Activated B cell treated with CpG ODN at 0.5 μM for 24 hours (primary cell): ENCODE measurements at places on chromosomes 1 and 21. TPM values are rescaled to one million over a fixed set of nuclear protein-coding genes. Genes with fewer than 3 reads are reported as not detected.

CNIH4 gene
- total RNA-seq: 16.2 and 21.0 TPM in 2 replicates

- no peak overlapping the region for H3K27ac ChIP-seq
- no peaks in the 10 kb centered on the region for H3K27me3 ChIP-seq
- H3K36me3 ChIP-seq: no peaks in the 10 kb centered on the region
- H3K4me3 ChIP-seq: no peak overlapping the region
- peaks cover 13% of the 10 kb centered on the region for H3K4me1 ChIP-seq
These were observed 11.2 kb upstream of the VPS45 start for GRCh38 chr1:150056407-150056806.

DNA sequence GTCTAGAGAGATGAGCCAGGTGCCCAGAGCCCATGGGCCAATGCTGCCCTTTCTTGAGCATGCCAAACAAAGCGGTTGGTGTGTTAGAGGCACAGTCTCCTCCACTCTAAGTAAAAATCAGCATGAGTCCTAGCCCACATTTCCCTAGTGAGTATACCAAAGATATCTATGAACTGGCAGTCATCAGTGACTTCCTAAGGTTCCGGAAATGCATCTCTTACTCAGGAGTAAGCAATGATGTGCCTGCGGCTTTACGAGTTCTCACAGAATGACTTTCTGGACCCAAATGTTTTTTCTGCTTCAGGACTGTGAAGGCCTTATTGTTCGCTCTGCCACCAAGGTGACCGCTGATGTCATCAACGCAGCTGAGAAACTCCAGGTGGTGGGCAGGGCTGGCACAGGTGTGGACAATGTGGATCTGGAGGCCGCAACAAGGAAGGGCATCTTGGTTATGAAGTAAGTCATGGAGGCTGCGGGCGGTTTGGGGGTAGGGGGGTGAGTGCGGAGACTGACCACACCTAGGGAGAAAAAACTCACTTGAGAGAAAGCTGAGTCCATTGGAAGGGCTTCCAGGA is 9.2 kb downstream of the PHGDH start:
- DNase-seq: no peak
- H3K4me1 ChIP-seq: no peaks in the 10 kb centered on the region
- no peaks in the 10 kb centered on the region for H3K27me3 ChIP-seq
- H3K36me3 ChIP-seq: no peaks in the 10 kb centered on the region
- no peak overlapping the region for H3K27ac ChIP-seq

DISC1 gene
- 2.4 TPM in 2 replicates for total RNA-seq

- H3K27ac ChIP-seq: no peak overlapping the region
- DNase-seq: no peak
- H3K36me3 ChIP-seq: no peaks in the 10 kb centered on the region
- no peaks in the 10 kb centered on the region for H3K4me1 ChIP-seq
- H3K4me3 ChIP-seq: no peak overlapping the region
These were observed 252.2 kb downstream of the ZP4 start for GRCh38 chr1:237638555-237638954.

GRCh38 chr1:8333246-8333987 is 15.5 kb downstream of the SLC45A1 start:
- H3K27ac ChIP-seq: no peak overlapping the region
- H3K36me3 ChIP-seq: no peaks in the 10 kb centered on the region
- H3K4me3 ChIP-seq: no peak overlapping the region

PCSK9 gene
- not detected in 2 replicates for total RNA-seq

C1orf185 gene
- not detected in 2 replicates for total RNA-seq
